ENCODE measurements at places on chromosomes 4 and X. TPM values are rescaled to one million over a fixed set of nuclear protein-coding genes. Genes with fewer than 3 reads are reported as not detected.

Gene STAP1
- not detected for total RNA-seq

Gene SYTL5
- 0.45 TPM for total RNA-seq

Gene UNC5C
- not detected for total RNA-seq

Gene CXCR3
- total RNA-seq = not detected

Gene TMSB15C
- 0.31 TPM for total RNA-seq

Gene GAGE2A
- not detected for total RNA-seq

Gene RHOXF1
- not detected for total RNA-seq

Gene ZNF157
- total RNA-seq = not detected

Gene MAGEB17
- total RNA-seq = not detected

Gene F9
- not detected for total RNA-seq

Gene GPR119
- total RNA-seq = not detected

Gene CASK
- total RNA-seq = 27.7 TPM

Gene ZNF595
- total RNA-seq = 22.9 TPM

Gene SH3RF1
- 10.6 TPM for total RNA-seq

Measured in A549 treated with DMSO at 1 μM for 4 hours (cell line).